Glomerular endothelial cell (primary cell): ENCODE measurements at places on chromosomes 7 and 10. TPM values are rescaled to one million over a fixed set of nuclear protein-coding genes. Genes with fewer than 3 reads are reported as not detected.

The PSD gene
- 0.15 and 0.35 TPM in 2 replicates for total RNA-seq

The CPXM2 gene
- 0.19 and 0.41 TPM in 2 replicates for total RNA-seq

The IFIT1B gene
- total RNA-seq: not detected in 2 replicates

The ZKSCAN1 gene
- 32.9 and 35.5 TPM in 2 replicates for total RNA-seq

The LIPJ gene
- total RNA-seq: not detected in 2 replicates
